DMS79 (cell line): ENCODE measurements at places on chromosomes 12 and 14.

DNA sequence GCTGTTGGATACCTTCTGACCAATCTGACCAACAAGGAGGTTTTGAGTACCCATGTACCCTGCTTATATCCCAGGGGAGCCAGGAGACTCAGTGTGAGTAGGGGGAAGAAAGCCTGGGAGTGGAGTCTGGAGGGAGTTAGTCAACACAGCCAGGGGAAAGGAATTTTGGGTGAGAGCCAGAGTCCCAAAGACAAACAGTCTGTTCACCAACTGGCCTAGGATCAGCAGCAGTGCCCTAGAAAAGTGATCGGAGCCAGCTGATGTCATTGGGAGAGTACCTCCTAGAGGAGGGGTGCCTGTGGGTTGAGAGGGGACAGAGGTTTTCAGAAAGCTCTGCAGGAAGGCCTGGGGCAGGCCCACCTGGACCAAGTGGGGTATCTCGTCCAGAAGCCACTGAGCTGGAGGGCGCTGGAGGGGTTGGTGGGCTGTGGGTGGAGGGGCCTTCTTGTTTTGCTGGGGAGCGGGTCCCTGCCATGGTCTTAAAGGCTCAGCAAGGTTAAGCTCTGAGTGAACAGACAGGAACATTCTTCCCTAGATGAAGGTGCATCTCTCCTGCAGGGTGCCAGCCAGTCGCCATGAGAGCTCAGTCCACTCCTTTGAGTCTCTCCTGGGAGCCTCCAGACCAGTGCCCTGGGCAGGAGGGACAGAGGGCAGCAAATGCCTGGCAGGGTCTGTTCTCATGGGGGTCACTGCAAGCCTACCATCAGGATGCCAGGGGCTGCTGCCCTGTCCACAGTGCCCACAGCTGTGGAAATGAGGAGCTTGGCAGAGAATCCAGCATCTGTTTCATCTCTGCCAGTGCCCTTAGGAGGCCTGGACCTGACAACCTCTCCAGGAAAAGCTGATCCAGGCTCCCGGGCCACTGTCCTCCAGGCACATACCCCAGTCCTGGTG is 63.6 kb downstream of the CHGA start:
- no peak for DNase-seq

DNA sequence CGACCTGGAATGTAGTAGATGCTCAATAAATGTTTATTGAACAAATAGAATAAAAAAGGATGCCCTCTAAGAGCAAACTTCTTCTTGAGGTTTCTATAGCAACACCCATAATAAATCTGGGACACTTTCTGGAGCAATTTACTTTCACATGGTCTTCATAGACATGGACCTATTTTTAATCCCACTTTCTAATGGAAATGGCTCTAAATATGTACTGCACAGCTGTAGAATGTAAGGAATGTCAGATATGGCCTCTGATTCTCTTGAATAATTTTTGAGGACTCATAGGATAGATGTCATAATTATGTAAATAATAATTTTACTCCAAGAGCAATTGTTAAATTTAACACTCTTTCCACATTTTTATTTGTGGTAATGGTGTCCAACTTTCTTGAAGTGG is 133.5 kb upstream of the DAAM1 start:
- no peak for DNase-seq

GRCh38 chr14:77151245-77151644 is 9.7 kb upstream of the ZDHHC22 start:
- peak; percentile 18 for DNase-seq

DNA sequence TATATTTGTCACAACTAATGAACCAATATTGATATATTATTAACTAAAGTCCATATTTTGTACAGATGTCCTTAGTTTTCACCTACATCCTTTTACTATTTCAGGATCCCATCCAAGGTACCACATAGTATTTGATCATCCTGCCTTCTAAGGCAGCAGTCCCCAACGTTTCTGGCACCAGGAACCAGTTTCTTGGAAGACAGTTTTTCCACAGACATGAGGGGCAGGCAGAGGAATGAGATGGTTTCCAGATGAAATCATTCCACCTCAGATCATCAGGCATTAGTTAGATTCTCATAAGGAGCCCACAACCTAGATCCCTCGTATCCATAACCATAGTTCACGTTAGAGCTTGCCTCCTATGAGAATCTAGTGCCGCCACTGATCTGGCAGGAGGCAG is 82.8 kb upstream of the BCL2L14 start:
- no peak for DNase-seq

- no peak for DNase-seq
Observed at GRCh38 chr14:32403688-32404087, 74.6 kb downstream of the AKAP6 start.

DNA sequence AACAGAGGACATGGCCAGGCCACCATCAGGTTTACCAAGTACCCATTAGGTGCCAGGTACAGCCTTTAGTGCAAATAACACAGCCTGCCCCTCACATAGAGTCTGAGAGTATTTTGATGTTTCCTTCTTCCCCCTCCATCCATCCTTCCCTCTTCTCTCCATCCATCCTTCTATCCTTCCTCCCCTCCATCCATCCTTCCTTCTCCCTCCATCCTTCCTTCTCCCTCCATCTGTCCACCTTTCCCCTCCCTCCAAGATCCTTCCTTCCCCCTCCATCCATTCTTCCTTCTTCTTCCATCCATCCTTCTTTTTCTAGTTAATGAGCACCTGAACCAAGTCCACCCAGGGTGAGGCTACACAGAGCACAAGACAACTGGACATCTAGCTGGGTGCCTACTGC is 39.8 kb downstream of the ITPK1 start:
- no peak for DNase-seq

- DNase-seq: no peak
Observed at GRCh38 chr12:29655861-29656260, 127.9 kb downstream of the TMTC1 start.

DNA sequence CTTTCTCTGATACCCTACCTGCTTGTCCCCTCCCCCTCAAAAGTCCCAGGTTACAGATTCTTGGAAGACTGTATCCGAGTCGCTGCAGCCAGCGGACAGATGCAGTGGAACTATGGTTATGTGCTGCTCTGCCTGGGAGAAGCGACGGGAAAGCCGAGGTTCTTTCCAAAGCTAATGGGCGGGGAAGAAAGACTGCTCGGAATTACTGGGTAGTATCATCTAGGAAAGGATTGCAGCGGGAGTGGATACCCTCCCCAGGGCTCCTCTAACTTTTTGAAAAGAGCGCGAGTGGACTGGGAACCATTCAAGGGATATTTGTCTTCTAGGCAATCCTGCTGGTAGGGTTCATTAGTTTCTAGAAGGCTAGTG is 1.4 kb downstream of the PTHLH start:
- DNase-seq: no peak

DNA sequence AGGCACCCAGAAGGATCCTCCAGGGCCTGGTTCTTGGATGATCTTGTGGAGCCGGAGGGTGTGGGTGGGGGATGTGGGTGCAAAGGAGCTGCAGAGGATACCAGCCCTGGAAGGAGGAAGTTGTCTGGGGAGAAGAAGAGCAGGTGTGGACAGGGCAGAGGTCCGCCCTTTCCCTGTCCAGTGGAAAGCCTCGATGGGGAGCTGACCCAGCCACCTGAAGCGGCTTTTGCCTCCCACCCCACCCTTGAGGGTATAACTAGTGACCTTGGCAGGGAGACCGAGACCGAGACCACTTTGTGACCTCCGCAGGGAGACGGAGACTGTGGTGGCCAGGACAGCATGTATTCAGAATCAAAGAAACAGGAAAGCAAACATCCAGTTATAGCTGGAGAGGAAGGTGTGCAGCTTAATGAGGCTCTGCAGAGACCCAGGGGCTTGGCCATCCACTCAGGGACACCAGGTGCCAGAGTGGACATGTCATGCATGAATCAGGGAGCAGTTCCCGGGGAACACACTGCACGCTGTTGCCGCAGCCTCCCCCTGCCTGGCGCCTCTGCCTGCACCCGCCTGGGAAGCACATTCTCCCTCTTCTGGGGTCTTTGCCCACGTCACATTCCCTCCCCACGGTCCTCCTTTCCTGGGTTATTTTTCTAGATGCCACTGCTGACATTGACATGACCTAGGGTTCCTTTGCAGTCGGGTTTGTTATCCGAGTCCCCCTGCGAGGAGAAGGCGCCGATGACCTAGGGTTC is 87.7 kb downstream of the ADGRD1 start:
- DNase-seq: no peak

GRCh38 chr14:53581504-53581903 is 375.1 kb downstream of the BMP4 start:
- no peak for DNase-seq

- DNase-seq: no peak
Observed at GRCh38 chr14:86296173-86296572, 766.2 kb downstream of the FLRT2 start.

GRCh38 chr12:47556261-47557030 is 149.4 kb downstream of the RPAP3 start:
- no peak for DNase-seq

DNA sequence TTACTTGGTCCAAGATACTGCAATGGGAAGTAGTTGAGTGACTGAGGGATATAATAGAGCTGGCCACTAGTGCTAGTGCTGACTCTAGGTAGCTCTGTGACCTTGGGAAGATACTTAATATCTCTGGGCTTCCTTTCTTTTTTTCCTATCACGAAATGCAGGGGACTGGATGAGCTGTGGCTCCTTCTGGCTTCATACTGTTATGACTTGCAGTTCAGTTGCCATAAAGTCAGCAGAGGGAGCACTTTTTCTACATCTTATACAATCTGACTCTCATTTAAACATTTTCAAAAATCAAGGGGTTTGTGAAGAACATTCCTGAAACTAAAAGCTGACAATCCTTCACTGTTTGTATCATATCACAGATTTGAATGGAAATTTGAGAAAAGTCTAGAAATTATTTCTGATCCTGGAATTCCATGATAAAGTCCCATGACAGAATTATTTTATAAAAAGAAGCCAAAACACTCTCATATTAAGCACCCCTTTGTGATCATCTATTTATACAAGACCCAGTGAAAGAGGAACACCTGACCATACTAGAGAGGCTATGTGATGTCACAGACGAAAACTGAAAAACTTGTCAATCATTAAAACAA is 5.3 kb downstream of the BHLHE41 start:
- DNase-seq: no peak

DNA sequence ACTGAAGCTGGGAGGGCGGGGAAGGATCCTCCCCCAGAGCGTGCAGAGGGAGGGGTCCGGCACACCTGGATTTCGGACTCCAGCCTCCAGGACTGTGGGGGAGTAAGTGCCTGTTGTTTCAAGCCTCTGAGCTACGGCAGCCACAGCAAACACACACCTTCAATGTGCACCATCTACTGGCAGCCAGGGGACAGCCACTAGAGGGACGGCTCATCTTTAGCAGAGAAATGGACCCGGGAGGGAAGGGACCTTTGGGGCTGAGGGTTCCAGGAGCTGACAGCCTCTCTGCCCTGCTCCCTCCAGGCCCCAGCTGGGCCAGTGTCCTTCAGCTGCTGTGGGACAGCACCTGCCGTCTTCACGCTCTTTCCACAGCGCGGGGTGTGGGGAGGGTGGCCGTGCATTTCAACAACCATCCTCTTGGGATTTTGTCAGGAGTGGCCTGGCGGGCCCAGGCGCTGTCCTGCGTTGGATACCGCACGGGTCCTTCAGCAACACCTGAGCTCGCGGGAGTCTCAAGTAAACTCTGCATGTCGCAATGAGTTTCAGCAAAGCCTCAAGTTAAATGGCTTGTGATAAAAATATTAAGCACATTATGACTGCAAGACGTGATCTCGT is 209.2 kb upstream of the C14orf180 start:
- peak; percentile 91 for DNase-seq

DNA sequence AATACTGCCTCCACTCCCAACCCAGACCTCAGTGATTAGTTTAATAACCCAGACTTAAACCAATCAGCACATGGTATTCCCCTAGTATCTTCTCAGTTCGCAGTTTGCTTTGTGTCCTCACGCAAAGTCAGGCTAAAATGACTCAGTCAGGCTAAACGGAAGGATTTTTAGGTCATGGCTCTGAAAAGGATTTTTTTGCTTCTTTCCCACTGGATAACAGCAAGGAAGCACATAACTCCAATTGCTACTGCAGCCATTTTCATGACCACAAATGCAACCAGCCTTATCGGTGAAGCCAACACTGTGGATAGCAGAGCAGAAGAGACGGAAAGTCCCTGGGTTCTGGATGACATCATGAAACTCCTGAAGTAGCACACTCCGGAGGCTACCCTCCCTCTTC is 67.7 kb downstream of the ZC3H14 start:
- DNase-seq: no peak

DNA sequence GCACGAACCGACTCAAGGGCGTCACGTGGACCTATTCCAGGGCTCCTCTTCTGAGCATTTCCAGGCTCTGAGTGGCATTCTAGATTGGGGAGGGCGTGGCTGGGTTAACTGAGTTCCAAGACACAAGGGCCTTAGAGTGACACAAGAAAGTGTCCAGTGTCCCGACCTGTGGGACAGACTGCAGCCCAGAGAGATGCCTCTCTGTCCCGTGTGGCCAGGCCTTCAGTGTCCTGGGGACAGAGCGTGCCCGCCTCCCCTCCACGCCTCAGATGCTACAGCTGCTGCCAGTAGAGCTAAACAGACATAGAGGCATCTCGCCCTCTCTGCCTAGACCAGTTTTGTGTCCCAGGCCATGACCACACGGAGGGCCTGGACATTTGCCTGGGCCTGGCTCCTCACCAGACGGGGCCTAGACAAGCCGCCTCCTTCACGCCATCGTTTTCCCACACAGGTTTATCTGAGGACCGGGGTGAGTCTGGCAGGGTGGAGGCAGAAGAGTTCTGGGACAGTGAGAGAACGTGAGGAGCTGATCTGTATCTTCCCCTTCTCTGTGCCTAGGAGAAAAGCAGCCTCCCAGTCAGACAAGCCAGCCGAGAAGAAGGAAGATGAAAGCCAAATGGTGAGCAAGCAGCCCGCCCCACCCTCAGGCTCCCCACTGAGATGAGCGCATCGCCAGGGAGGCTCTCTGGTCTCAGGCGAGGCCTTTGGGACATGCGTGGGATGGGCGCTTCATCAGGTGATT is 27.1 kb downstream of the DEGS2 start:
- DNase-seq: no peak

DNA sequence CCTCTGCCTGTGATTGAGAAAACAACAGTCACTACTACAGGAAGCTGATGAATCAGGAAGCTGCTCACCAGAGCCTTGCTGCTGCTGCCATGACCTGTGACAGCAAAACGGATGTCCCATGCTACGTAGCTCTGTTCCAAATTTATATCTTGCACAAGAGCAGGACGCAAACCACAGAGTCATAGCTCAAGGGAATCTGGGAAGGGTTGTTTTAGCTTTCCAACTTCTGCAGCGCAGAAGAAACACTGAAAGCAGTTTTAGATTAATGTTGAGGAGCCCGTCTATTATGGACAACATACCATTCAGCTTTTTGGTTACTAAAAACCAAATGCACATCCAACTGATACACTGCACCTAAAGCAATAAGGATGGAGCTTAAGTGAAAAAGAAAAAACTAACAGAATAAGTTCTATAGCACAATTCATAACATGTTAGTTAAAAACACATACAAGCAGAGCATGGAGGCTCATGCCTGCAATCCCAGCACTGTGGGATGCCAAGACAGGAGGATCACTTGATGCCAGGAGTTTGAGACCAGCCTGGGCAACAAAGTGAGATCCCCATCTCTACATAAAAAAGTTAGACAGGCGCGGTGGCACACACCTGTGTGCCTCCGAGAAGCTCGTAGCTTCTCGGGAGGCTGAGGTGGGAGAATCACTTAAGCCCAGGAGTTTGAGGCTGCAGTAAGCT is 1.7 kb upstream of the ANKRD33 start:
- no peak for DNase-seq

- no peak for DNase-seq
Observed at GRCh38 chr14:91171291-91171690, 57.4 kb downstream of the DGLUCY start.

- DNase-seq: no peak
Observed at GRCh38 chr12:104175726-104176247, 37.8 kb upstream of the NFYB start.
